WTC11 (cell line): ENCODE measurements at places on chromosomes 2 and 18. TPM values are rescaled to one million over a fixed set of nuclear protein-coding genes. Genes with fewer than 3 reads are reported as not detected.

Gene LINC00305
- total RNA-seq = not detected in 3 replicates

Gene FSHR
- total RNA-seq = not detected in 3 replicates

DNA sequence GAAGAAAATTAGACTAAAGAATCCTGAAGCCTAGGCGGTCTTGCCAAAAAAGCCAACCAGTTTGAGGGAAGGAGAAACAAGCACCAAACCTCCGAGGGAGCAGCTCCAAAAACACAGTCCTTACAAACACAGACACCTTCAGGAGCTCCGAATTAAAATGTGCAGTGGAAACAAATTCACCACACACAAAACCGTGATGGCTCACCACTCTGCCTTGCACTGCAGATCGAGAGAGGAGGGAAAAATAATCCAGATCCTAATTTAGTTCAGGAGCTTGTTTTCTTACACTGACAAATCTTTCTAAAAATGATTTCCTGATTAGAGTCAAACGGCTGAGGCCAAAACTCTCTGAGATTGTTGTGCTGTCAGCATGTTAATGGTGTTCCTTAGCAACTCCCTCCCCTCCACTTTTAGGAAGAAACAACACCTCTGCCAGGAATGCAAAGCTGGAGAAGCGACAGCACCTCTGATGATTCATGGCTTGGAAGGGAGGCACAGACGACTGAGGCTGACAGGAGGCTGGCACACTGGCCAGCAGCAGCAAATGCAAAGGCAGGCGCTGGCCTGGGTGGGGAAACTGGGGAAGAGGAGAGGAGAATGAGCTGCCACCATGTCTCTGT lies 249.4 kb upstream of the KLHL29 start:
- peak; percentile 13 for DNase-seq

Gene SFTPB
- 7.6 to 10.7 TPM (median 9.0 TPM) in 3 replicates for total RNA-seq

Gene CYP1B1
- 2.9 to 4.2 TPM (median 4.1 TPM) in 3 replicates for total RNA-seq
